ENCODE measurements at places on chromosomes 6 and 20.
A peak's percentile ranks its signal among the peaks of the same experiment; 100 is the strongest.

- no peak for DNase-seq
Observed at GRCh38 chr6:36609582-36609981, 15.4 kb downstream of the SRSF3 start.

DNA sequence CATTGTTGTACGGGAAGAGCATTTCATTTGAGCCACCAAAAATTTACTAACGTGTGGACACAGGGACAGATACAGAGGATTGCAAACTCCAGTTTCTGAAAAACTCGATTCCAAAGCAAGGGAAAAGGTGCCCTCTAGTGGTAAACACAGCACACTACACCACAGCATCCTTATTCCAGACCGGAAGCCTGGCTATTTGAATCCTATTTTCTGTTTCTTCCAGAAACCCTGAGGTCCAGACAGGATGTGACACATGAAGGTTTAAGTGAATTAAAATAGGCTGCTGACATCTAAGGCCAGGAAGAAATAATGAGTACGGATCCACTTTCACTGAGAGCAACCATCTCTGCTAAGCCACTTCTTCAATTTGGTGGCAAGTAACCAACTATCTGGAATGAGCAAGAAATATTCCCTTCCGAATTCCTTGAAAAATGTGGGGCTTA is 31.8 kb upstream of the GMPR start:
- DNase-seq: peak; percentile 85

GRCh38 chr6:113122060-113122459 is 735.1 kb upstream of the MARCKS start:
- no peak for DNase-seq

DNA sequence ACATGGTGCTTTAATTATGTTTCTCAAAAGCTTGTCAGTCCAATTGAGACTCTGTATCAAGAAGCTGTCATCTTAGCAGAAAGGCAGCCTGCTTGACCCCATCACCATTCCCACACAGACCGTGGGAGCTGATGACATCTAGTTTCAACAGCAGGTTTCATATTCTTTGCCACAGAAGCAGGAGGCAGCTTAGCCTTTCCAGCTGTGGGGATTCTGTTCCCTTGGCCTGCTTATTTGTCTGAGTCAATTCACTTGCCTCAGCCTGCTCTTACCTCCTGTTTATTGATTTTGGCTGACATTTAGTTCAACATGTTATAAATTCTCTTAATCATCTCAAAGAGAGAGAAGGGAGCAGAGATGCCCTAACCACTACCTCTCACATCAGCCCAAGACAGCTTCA is 527.7 kb downstream of the ADGRB3 start:
- no peak for DNase-seq

Data from hematopoietic multipotent progenitor cell treated with erythropoietin and hydrocortisone succinate and interleukin-3 and kit ligand, for 17 days (in vitro differentiated cells).